Testis (tissue), 5 donors: ENCODE measurements at places on chromosomes 5 and 9. TPM values are rescaled to one million over a fixed set of nuclear protein-coding genes. Genes with fewer than 3 reads are reported as not detected.
A peak's percentile ranks its signal among the peaks of the same experiment; 100 is the strongest.

DNA sequence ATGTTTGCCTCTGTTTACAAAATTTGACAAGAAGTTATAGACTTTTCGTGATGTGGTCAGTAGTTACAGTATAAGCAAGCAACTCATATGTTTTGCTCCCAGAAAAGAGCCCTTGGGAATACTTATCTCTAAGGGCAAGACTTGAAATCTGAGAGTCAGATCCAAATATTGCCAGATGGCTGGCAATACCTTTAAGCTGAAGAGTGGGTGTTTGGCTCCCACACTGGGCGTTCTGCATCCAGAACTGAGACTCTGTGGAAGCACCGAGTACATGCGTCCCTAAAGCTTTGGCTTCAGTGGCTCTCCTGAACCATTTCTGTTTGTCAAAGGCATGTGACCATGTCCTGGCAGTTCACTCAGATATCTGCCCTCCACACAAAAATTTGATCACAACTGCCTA lies 194.1 kb downstream of the DCP2 start:
- DNase-seq, result no peak

DNA sequence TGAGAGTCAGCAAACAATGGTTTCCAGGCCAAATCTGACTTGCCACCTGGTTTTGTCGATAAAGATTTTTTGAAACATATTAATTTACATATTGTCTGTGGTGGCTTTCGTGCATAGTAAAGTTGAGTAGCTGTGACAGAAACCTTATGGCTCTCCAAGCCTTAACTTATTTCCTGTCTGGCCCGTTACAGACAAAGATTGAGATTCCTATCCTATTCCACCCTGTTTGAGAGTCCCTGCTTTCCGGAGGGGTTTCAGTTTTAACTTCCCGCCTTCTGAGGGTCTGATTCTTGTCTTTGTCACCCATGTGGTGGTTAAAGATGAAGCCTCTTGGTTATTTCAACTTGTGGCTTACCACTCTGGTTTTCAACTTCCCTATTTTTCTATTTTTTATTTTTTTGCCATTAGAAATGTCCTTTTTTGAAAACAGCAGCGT lies 11.4 kb downstream of the OTULIN start:
- DNase-seq, result no peak

- DNase-seq, result no peak
Measured at GRCh38 chr5:40679913-40680681, at the start of gene PTGER4. TSS of gene PTGER4 (plus strand) at chr5:40679915. CDS start at chr5:40680994, 1,079 bp downstream.

LECT2 gene
- 14.5 TPM for polyA plus RNA-seq

- peak; percentile 86 for DNase-seq
Measured at GRCh38 chr9:113564498-113565237, 101.1 kb downstream of the RGS3 start.

DNA sequence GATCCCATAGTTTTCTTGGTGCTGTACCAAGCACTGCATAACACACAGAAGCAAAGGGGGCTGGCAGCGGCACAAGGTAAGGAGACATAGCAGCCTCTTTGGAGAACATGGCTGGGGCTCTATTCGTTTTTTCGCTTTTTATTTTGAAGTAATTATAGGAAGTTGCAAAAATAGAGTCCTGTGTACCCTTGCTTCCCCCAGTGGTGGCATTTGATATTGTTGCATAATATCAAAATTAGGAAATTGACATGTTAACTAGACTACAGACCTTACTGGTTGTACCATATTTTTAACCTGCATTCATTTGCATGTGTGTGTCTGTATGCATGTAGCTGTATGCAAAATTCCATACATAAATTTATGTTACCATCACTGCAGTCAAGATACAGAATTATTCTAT lies 6.6 kb upstream of the UBQLN1 start:
- no peak for DNase-seq

- DNase-seq, result no peak
Measured at GRCh38 chr5:155783246-155783645, 543.7 kb upstream of the SGCD start.

TIMD4 gene
- polyA plus RNA-seq, result 197 TPM

GRCh38 chr5:115306011-115306536 lies 9.6 kb upstream of the CCDC112 start:
- no peak for DNase-seq

ARHGEF37 gene
- 12.9 TPM for polyA plus RNA-seq

CAVIN4 gene
- 3.7 TPM for polyA plus RNA-seq

GRCh38 chr9:34612788-34613390 lies 992 bp upstream of the RPP25L start:
- peak; percentile 88 for DNase-seq

GRCh38 chr5:7592910-7593309 lies 197.0 kb downstream of the ADCY2 start:
- DNase-seq, result peak; percentile 19

GRCh38 chr5:115629903-115630302 lies 4.1 kb upstream of the TMED7 start:
- DNase-seq, result no peak

DNA sequence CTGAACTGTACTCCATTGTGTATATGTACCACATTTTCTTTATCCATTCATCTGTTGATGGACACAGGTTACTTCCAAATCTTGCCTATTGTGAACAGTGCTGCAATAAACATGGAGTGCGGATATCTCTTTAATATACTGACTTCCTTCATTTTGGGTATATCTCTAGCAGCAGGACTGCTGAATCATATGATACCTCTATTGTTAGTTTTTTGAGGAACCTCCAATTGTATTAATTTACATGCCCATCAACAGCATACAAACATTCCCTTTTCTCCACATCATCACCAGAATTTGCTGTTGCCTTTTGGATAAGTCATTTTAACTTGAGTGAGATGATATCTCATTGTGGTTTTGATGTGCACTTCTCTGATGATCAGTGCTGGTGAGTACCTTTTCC lies 81.8 kb upstream of the FAM120A start:
- DNase-seq, result no peak

GRCh38 chr5:4939042-4939781 lies 200.9 kb upstream of the ADAMTS16 start:
- no peak for DNase-seq

- DNase-seq, result no peak
Measured at GRCh38 chr9:128555180-128555721, 2.9 kb downstream of the SPTAN1 start.

DNA sequence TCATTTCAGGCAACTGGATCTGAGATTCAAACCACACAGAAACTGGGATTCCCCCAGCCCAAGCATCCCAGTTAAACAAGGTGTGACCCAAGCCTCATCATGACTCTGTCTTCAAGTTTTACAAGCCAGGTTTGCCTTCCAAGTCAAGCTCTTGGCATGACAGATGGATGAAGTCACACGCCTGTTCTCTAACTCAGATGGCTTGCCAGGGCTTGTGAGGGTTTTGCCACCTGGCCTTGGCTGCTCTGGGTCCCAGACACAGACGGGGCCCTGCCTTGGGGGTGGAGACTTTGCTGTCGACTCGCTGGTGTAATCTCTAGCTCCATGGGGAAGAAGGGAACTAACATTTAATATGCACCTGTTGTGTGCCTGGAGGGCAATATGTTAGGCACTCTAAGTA lies 95.8 kb upstream of the RARS1 start:
- DNase-seq, result no peak

DNA sequence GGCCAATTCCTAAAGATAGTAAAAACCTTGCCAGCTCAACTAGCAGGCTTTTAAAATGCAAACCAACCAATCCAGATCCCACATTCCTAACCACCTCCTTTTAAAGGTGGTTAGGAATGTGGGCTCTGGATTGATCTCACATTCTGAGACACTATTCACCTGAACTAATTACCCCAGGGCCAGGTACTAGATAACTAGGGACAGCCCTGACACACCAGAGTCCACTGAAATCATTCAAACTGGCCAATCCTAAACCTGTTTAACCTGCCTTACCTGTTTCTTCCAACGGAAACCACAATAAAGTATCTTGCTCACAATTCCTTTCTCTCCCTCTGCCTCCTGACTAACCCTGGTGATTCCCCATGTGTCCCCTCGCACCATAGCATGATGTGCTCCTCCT lies 168.3 kb upstream of the DMAC1 start:
- no peak for DNase-seq

DNA sequence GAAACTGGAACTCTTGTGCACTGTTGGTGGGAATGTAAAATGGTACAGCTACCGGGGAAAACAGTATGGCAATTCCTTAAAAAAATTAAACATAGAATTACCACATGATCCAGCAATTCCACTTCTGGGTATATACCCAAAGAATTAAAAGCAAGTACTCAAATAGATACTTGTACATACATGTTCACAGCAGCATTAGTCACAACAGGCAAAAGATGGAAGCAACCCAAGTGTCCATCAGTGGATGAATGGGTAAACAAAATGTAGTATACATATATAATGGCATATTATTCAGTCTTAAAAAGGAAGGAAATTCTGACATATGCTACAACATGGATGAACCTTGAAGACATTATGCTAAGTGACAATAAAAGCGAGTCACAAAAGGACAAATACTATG lies 7.4 kb upstream of the SLC22A5 start:
- no peak for DNase-seq

- DNase-seq, result peak; percentile 43
Measured at GRCh38 chr5:168706655-168707069, 127.5 kb upstream of the PANK3 start.

- DNase-seq, result no peak
Measured at GRCh38 chr5:94366811-94367210, 251.6 kb downstream of the KIAA0825 start.

PCDHA9 gene
- polyA plus RNA-seq, result 1.1 TPM

- no peak for DNase-seq
Measured at GRCh38 chr5:65461490-65461889, 20.2 kb downstream of the ADAMTS6 start.

DNA sequence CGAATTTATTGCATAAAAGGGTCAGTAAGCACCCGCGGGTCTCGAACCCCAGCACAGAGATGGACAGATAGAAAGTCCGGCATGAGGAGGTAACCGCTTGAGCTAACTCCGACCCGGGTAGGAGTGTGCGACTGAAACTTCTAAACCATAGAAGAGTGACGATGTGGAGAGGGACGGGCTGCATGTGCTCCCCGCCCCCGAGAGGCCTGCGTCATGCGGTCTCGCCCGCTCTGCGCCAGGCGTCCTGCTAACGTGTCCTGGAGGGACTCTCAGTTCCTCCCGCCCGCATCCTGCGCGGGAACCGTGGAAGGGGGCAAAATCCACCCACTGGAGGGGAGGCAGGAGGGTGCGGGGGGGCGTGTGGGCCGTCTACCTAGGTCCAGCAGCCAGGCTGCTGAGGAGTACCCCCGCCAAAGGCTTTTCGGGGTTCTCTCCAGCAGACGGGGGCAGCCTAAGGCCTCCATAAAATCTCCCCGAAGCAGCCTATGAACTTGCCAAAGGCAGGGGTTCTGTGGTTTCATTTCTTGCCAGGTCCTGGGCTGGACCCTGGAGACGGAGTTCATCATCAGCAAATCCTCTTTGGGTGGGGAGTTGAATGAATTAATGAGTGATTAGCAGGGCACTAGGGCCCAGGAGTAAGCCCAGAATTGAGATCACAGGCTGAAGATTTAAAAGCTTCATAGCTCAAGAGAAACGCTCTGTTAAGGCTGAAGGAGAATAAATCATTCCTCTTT lies 51.9 kb downstream of the TGFBI start:
- peak; percentile 84 for DNase-seq

DNA sequence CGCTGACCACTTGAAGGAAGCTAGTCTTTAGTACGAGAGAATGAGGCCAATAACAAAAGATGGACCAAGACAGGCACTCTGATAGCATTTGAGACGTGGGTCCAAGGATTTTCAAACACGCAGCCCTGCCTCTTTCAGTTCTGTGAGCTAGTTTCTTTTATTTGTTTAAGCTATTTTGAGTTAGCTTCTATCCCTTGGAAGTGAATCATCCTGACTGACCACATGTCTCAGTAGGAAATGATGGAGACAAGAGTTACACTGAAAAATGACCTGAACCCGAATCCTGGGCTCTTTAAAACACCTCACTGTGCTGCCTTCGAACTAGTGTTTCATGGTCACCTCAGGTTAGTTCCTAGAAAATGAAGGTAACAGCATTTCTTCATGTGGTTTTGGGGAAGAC lies 9.9 kb downstream of the TEK start:
- no peak for DNase-seq

SLC6A19 gene
- 0.28 TPM for polyA plus RNA-seq

- DNase-seq, result no peak
Measured at GRCh38 chr9:121098567-121099198, 23.9 kb downstream of the CNTRL start.

CLTA gene
- 208 TPM for polyA plus RNA-seq

DNA sequence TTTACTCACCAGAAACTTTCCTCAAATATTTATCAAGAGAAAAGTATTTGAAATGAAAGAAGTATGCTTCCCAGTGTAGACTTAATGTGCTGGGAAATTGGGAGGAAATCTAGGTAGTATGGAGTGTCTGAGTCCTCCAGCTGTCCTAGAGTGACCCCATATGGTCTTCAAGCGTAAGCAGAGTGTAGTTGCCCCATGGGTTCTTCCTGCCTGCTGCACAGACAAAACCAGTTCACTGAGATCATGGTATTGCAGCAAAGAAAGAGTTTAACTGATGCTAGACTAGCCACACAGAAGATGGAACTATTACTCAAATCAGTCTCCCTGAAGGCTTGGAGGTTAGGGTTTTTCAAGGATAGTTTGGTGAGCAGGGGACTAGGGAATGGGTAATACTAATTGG lies 114.9 kb upstream of the PRLR start:
- no peak for DNase-seq

DNA sequence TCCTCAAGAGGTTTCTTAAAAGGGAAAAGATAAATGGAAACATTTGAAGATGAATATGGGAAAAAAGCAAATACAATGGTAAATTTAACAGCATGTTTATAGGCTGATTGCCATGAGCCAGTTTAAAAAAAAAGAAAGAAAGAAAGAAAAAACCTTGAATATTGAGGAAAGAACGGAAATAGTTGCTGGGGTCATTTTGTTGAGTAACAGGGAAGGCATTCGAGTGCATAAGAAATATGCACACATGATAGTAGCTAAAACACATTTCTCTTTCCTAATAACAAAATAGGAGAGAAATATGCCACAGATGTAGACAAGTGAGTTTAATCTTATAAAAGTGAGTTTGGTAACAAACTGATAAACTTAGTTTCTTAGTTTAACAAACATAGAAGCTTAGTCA lies 864.6 kb upstream of the ACO1 start:
- no peak for DNase-seq

KCNV2 gene
- polyA plus RNA-seq, result 4.7 TPM

GRCh38 chr9:33104401-33104800 lies 27.9 kb upstream of the SMU1 start:
- DNase-seq, result no peak

- no peak for DNase-seq
Measured at GRCh38 chr9:90961375-90961774, 159.8 kb downstream of the SYK start.

- DNase-seq, result no peak
Measured at GRCh38 chr9:110900456-110900855, 137.8 kb downstream of the LPAR1 start.

ADAMTS12 gene
- polyA plus RNA-seq, result 4.9 TPM

PCDHGA6 gene
- polyA plus RNA-seq, result 1.8 TPM

PCDHAC2 gene
- polyA plus RNA-seq, result 9.4 TPM

DNA sequence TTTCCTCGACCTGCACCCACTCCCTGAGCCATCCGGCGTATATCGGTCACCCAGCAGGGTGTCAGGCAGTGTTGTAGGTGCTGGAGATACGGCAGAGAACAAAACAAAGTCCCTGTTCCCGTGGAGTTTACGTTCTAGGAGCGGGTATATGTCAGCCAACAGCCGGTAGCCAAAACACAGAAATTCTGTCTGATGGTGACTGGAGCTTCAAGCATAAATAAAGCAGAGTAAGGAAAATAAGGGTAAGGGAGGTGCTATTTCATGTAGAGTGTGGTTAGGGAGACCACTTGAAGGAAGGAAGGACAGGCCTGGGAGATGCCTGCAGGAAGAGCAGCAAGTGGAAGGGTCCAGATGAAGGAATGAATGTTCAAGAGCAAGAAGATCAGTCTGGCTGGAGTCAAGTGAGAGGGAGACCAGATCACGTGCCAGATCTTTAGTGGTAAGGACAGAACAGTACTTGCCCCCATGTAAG lies 783 bp upstream of the ZFR start:
- DNase-seq, result no peak
